ENCODE measurements at places on chromosomes 13 and 19.

DNA sequence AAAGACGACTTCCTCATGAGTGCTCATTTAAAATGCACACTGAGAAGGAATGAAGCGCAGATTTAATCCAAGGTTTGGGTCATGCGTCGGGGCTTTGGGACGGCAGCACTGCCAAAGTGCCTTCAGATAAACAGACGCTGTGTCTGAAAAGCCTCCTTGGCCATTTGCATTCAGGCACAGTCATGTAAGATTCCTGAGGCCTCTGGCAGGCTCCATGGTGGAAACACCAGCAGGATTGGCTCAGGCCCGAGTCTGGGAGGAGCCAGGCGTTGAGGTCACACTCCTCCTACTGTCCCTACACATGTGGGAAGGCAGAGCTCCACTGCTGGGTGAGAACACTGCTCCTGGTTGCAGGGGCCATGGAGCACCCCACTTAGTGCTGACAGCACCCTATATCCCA is 113.3 kb upstream of the KL start:
- DNase-seq, result no peak

- DNase-seq, result no peak
Observed at GRCh38 chr13:25069911-25070310, 26.0 kb upstream of the PABPC3 start.

DNA sequence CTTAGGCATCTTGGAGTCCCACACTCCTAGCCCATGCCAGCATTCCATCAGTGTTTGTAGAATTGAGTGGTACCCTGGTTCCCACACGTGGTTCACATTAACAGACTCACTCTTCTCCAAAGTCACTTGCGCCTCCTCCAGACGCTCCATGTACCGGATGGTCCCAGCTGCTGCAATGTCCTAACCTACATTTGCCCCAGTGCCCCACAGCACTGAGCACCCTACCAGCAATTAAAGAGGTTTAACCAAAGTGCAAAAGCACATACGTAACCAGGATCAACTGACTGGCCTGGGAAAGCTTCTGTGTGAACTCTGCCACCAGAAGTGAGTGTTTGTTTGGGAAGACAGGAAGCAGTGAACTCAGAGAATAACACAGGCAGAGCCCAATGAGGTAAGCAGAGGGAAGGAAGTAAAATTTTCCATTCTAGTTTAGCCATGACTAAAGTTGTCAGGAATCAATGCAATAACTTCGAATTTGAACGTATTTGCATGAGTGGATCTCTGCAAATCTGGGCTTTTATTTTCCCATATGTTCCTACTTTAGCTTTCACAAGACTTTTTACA is 7.3 kb upstream of the MEDAG start:
- DNase-seq, result no peak

GRCh38 chr19:54518844-54519243 is 16.2 kb downstream of the LAIR2 start:
- DNase-seq, result no peak

- no peak for DNase-seq
Observed at GRCh38 chr13:112671359-112671758, 18.5 kb upstream of the ATP11A start.

DNA sequence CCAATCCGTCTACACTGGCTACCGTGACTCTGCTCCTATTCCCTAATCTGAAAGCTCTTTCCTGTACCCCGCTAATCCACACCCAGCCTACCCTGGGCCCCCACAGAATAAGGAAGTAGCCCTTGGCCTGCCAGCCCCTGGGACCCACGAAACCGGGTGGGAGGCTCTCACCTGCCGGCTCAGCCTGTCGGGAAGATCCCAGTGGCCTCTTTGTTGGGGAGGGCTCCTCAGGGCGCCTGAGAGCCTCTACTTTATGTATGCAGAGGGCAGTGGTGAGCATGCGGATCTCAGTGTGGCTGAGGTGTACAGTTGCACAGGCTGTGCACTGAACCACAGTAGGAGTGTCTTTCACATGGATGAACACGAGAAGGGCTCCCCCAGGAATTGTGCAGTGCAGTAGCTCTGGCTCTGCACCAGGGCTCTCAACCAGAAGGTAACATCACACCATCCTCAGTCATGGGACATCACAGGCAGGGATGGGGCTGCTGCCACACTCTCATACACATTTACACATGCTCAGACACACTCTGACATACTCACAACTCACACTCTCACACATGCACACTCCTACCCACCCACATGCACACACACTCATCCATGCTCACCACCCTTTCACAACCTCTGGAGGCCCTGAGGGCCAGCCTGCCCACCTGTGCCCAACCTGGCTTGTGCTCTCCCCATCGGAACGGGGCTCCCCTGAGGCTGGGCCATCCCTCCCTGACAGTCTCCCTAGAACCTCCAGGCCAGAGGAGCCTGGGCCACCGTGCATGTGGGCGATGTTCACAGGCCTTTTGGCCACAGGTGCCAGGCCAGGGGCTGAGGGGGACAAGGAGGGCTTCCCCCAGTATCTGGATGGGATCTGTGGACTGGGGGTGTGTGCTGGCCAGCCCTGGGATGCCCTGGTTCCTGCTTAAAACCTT is 135.0 kb downstream of the URI1 start:
- no peak for DNase-seq

Data from activated naive CD8-positive, alpha-beta T cell treated with anti-CD3 and anti-CD28 coated beads, Interleukin-2, amount 10 ng/mL, durations not matched to agents 7 days and 5 days (primary cell).